ENCODE measurements at places on chromosomes 6 and 20. TPM values are rescaled to one million over a fixed set of nuclear protein-coding genes. Genes with fewer than 3 reads are reported as not detected.

KIF3B gene
- 24.8 TPM for total RNA-seq

SLC35F1 gene
- total RNA-seq, result not detected

DNA sequence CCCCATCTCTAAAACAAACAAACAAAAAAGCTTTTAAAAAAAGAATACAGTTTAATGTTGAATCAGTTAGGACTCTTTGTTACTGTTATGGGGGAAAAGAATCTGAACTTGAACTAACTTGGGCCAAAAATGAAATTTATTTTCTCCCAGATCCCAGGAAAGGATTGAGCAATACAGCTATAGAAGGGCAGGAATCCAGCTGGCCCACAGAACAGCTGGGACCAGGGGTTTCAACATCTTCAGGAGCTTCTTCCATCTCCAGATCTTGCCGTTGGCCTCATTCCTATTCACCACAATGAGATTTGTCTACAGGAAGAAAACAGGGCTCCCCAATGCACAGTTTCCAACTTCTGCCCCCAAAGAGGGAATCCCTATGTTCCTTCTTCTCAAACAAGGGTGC, 43.2 kb upstream of the AKAP12 start:
- DNase-seq, result no peak

DNA sequence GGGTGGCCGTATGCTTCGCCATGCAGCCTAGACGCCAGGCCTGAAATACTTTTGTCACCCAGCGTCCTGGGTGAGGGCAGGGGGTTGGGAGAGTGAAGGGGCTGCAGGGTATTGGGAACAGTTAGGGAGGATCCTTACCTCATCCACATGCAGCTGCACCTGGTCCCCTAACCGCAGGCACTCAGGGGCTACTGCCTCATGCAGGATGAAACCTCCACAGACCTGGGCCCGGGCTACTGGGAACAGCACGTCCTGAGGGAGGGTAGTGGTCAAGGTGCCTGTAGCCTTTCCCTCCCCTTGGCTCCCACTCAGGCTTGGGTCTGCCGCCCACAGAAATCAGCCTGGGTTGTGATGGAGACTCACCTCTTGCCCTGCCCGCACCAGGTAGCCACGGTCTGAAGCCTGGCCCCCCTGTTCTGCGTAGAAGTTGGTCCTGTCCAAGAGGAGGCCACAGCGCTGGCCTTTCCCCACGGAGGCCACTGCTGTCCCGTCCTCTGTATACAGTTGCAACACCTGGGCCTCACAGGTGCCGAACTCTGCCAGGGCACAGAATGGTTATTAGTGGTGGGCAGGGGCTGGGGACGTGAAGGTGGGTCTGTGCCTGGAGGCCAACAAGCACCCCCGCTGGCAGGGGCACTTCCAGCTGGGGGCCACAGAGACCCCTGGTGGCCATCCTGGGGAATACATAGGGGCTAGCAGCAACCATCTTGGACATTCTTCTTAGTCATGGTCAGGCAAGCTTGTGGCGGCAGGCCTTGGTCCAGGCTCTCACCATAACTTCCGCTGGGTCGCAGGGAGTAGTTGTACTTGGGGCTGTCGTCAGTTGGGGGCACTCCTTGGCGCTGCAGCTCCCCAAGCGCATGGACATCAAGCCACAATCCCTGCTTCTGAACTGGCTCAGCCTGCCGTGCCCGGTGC, 8.6 kb downstream of the AARS2 start:
- peak; percentile 25 for DNase-seq

NSFL1C gene
- total RNA-seq, result 39.9 TPM

FHL5 gene
- total RNA-seq, result not detected

MYLK4 gene
- 0.03 TPM for total RNA-seq

- DNase-seq, result peak; percentile 77
Measured at GRCh38 chr6:14799928-14800327, 445.9 kb upstream of the JARID2 start.

DNA sequence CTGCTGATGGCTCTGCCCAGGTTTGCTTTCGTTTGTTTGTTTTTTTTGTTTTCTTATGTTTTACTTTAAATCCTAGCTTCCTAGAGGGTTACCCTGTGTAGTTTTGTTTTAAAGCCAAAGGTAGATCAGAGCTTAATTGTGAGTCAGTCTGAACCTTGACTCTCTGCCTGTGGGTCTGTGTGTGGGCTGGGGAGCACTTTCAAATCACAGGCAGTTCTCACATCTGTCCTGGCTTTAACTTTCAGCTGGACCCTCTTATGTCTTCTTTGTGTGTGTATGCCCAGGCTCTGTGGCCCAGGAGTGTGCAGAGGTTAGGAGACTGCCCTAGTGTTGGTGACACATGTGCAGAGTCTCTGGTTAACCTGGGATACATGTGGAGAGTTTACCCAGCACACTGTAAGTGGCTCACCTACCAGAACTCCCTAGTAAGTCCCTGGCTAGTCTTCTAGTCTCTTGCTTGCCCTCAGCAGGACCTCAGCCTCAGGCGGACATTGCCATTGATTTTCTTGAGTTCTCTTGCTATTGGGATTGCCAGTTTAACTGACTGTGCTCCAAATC, 19.0 kb downstream of the HIVEP1 start:
- no peak for DNase-seq

- no peak for DNase-seq
Measured at GRCh38 chr20:38961530-38962043, 557 bp upstream of the DHX35 start.

- no peak for DNase-seq
Measured at GRCh38 chr20:44222633-44223368, 12.2 kb upstream of the OSER1 start.

DNA sequence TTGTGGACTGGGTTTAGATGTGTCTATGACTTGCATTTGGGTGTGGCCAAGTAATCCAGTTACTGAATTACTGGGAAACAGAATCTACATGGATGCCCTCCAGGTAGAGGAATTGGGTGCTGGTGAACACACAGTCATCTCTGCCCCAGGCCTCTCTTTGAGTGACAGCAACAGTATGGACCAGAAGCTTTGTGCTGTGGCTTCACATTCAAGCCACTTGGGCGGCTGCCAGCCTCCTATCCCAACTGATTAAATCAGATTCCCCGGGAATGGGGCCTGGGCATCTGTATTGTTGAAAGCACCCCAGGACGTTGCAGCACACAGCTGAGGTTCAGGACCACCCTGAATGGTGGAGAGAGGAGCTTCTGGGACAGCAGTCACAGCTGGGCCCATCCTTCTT, 144.6 kb downstream of the DHX35 start:
- no peak for DNase-seq

GSTA3 gene
- not detected for total RNA-seq

DNA sequence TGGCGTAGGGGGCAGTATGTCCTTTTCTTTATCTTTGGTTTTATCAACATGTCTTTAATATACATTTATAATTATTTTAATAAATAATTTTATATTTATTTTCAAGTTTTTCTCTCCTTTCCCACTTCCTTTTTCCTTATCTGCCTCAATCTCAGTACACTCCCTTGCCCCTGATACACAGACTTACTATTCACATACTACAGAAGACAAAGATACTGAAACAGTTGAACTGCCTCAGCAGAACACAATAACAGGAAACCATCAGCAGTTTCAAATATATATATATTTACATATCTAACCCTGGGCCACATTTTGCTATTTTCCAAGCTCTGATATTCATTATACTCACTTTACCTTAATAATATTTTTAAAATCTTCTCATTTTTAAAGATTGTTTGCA, 19.8 kb downstream of the IBTK start:
- DNase-seq, result no peak

DNA sequence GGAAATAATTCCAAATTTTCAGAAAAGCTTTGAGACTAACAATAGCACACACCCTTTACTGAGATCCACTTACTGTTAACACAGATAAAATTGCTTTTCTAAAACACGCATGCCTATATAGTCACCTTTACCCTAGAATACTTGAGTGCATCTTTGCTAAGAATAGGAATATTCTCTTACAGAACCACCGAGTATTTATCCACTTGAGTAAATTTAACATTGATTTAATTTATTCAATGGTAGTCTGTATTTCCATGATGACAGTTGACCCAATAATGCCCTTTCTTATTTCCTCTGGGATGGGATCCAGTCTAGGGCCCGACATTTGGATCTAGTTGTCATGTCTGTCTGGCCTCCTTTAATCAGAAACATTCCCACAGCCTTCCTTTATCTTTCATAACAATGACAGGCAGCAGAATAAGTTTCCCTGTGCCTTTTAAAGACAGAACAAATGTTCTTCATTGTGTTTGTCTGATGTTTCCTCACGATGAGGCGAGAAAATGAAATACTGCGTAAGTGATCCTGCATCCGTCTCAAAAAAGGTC, 56.6 kb upstream of the ERVFRD-1 start:
- no peak for DNase-seq

GRCh38 chr6:18978337-18979128, 591.4 kb downstream of the RNF144B start:
- DNase-seq, result peak; percentile 71

COL9A1 gene
- total RNA-seq, result not detected

DNA sequence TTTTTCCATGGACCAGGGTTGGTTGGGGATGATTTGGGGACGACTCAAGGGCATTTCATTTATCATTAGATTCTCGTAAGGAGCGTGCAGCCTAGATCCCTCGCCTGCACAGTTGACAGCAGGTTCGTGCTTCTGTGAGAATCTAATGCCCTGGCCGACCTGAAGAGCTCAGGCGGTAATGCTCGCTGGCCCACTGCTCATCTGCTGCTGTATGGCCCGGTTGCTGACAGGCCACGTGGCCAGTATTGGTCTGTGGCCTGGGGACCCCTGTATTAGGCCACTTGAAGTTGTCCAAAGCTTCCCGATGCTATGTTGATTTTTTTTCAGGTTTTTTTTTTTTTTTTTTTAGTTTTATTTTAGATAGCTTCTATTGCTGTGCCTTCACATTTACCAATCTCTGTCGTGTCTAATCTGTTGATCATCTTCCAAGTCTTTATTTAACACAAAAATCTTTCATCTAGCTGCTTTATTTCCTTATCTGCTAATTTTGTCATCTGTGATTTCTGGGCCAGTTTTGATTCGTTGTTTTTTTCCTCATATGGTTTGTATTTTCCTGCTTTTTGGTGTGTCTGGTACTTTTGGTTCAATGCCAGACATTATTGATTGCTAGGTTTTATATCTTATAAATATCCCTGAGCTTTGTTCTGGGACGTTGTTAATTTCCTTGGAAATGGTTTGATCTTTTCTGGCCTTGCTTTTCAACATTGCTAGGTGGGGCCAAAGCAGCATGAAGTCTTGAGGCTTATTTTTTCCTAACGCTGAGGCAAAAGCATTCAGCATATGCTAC, 41.1 kb downstream of the DYNLT1 start:
- no peak for DNase-seq

GRCh38 chr6:75830959-75831885, 82.2 kb downstream of the MYO6 start:
- DNase-seq, result no peak

- no peak for DNase-seq
Measured at GRCh38 chr6:134880487-134881190, 69.3 kb downstream of the ALDH8A1 start.

Data from HT-29 (cell line).